Stimulated activated CD4-positive, alpha-beta T cell treated with anti-CD3 and anti-CD28 coated beads, TNF-alpha, amount 100 ng/mL, for 48 hours (primary cell): ENCODE measurements at places on chromosomes 4 and X.

DNA sequence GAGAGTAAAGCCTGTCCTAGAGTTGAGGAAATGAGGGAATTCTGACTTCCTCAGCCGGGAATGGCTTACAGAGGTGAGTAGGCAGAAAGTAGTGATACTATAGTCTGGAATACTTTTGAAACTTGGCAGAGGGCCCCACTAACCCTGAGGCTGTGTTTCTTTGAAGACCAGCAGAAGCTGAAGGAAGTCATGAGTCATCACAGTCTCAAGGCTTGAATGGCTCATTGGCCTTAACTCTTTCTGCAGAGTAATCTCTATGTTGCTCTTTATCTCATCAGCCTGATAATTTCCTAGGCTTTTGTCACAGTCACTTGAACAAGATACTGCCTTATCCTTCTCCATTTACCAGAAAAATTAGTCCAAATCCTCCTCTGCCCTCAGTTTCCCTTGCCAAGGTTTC lies 80.8 kb downstream of the ANKRD50 start:
- no peak for DNase-seq

- DNase-seq, result no peak
Observed at GRCh38 chrX:31237189-31237588, 165.3 kb upstream of the FTHL17 start.

- no peak for DNase-seq
Observed at GRCh38 chr4:120855307-120856001, 67.1 kb downstream of the PRDM5 start.

DNA sequence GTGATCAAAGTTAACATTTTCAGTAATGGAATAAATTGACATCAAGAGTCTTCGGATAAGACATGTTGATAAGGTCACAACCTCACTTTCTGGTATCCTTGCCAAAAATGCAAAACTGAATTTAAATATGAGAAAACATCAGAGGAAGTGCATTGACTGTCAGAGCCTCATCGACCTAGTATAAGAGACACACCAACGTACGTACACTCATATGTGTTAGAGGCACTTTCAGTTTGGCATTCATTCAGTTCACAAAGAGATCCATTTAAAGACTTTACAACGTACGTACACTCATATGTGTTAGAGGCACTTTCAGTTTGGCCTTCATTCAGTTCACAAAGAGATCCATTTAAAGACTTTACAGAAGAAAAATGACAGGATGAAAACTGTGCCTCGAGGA lies 280.3 kb downstream of the INPP4B start:
- DNase-seq, result no peak

- no peak for DNase-seq
Observed at GRCh38 chr4:24930151-24930550, 17.3 kb upstream of the CCDC149 start.
